ENCODE measurements at places on chromosomes 13 and 19.

GRCh38 chr13:61052175-61052574 is 363.5 kb downstream of the PCDH20 start:
- DNase-seq: no peak

- DNase-seq: no peak
These were observed 365.5 kb downstream of the UQCRFS1 start for GRCh38 chr19:28847468-28847867.

GRCh38 chr13:48251611-48252081 is 18.6 kb downstream of the ITM2B start:
- no peak for DNase-seq

- peak; percentile 83 for DNase-seq
These were observed at the start of gene ZNF491 for GRCh38 chr19:11798391-11799330. TSS of gene ZNF491 (plus strand) at chr19:11798523. CDS start at chr19:11805954, 7,431 bp downstream.

DNA sequence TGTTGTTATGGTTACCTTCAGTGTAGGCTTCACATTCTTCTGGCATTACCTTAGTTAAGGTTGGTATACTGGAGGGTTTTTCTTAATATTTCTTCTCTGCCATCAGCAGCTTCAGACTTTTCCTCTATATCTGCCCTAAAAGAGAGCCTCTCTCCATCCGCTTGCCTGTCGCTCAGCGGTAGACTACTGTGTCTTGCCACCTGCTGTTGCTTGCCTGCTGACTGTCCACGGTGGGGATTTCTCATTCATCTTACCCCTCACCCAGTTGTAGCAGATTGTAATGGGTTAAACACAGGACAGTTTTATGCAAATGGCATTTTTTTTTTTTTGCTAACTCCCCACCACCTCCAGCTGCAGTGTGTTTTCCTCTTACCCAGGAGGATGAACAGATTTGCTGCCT is 577.2 kb downstream of the SLITRK5 start:
- no peak for DNase-seq
